ENCODE measurements at places on chromosomes 12 and 14. TPM values are rescaled to one million over a fixed set of nuclear protein-coding genes. Genes with fewer than 3 reads are reported as not detected.

YAF2 gene
- polyA plus RNA-seq = 19.4 TPM

GPR135 gene
- 25.8 TPM for polyA plus RNA-seq

- no peak for DNase-seq
- H3K4me3 ChIP-seq = no peak overlapping the region
- H3K4me1 ChIP-seq = no peaks in the 10 kb centered on the region
- H3K27ac ChIP-seq = no peak overlapping the region
Observed at GRCh38 chr14:26412421-26412820, 185.4 kb downstream of the NOVA1 start.

GRCh38 chr14:98725191-98725590 is 546.8 kb downstream of the BCL11B start:
- H3K36me3 ChIP-seq = no peaks in the 10 kb centered on the region
- no peaks in the 10 kb centered on the region for H3K4me1 ChIP-seq
- H3K27ac ChIP-seq = no peak overlapping the region
- no peaks in the 10 kb centered on the region for H3K27me3 ChIP-seq
- DNase-seq = no peak
- H3K4me3 ChIP-seq = no peak overlapping the region

DNA sequence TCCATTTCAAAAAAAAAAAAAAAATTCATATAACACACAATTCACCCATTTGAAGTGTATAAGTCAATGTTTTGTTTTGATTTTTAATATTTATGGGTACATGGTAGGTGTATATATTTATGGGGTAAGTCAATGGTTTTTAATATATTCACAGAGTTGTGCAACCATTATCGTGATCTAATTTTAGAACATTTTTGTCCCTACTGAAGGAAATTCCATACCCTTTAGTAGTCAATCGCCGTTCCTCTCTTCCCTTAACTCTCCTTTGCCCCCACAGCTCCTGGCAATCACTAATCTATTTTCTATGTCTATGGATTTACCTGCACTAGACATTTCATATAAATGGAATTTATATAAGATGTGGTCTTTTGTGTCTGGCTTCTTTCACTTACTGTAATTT is 92.8 kb downstream of the TRAFD1 start:
- H3K4me3 ChIP-seq = no peak overlapping the region
- H3K4me1 ChIP-seq = no peaks in the 10 kb centered on the region
- no peak overlapping the region for H3K27ac ChIP-seq
- H3K27me3 ChIP-seq = no peaks in the 10 kb centered on the region
- H3K36me3 ChIP-seq = no peaks in the 10 kb centered on the region
- no peak for DNase-seq

Measured in testis (tissue), 5 donors.